ENCODE measurements at places on chromosomes 2 and 18.
A peak's percentile ranks its signal among the peaks of the same experiment; 100 is the strongest.

DNA sequence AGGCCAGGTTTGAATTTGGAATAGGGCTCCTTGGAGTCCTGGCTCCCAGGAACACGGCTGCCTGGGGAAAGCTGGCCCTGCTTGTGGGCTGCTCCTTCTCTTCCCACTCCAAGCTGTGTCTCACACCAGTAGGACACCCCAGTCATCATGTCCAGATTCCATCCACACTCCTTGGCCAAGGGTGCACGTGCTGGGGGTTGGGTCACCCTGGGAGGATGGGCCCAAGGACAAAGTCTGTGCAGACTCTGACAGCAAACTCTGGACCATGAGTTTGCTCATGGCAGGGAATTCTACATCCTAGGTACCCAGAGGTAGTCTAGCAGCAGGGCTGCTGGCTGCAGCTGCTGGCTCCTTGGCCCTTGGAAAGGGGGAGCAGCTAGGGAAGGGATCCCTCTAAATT, 102.4 kb upstream of the EPAS1 start:
- no peak for DNase-seq

GRCh38 chr2:69618362-69618761, 25.2 kb downstream of the AAK1 start:
- DNase-seq, result no peak

DNA sequence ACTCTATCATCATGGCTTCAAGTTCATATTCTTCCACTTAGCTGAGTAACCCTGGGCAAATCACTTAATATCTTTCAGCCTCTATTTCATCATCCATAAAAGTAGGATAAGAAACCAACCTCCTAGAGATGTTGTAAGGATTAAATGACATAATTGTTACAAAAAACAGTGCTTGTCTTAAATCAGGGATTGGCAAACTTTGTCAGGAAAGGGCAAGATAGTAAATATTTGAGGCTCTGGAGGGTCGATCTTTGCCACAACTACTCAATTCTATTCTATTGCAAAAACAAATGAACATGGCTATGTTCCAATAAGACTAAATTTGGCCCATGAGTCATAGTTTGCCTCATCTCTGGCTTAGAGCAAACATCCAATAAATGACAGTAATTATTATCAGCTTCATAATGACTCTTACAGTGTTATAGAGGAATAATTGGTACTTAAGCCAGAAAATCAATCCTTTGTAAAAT, 184.7 kb downstream of the SATB2 start:
- DNase-seq, result no peak

DNA sequence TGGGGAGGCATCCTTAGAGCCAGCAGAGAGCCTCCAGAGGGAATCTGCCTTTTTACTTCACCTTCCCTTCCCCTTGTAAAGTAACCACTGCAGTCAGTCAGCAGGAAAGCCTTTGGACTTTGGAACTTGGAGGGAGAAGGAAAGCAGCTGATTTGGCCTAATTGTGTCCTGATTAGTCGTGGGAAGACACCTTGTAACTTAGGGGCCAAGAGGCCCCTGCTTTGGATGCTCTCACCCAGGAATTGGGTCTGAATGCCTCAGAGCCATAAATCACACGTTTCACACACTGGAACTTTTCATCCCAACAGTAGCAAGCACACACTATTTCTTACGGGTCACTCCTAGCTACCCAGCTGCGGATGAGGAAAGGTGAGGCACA, 81.0 kb upstream of the PPM1B start:
- no peak for DNase-seq

GRCh38 chr2:8583400-8584173, 98.3 kb upstream of the ID2 start:
- DNase-seq, result peak; percentile 24

- DNase-seq, result no peak
Measured at GRCh38 chr2:220001751-220002150, 374.3 kb downstream of the SLC4A3 start.

- no peak for DNase-seq
Measured at GRCh38 chr2:131394147-131394931, 30.4 kb upstream of the RAB6D start.

- DNase-seq, result no peak
Measured at GRCh38 chr18:64183665-64184064, 34.8 kb upstream of the LINC00305 start.

DNA sequence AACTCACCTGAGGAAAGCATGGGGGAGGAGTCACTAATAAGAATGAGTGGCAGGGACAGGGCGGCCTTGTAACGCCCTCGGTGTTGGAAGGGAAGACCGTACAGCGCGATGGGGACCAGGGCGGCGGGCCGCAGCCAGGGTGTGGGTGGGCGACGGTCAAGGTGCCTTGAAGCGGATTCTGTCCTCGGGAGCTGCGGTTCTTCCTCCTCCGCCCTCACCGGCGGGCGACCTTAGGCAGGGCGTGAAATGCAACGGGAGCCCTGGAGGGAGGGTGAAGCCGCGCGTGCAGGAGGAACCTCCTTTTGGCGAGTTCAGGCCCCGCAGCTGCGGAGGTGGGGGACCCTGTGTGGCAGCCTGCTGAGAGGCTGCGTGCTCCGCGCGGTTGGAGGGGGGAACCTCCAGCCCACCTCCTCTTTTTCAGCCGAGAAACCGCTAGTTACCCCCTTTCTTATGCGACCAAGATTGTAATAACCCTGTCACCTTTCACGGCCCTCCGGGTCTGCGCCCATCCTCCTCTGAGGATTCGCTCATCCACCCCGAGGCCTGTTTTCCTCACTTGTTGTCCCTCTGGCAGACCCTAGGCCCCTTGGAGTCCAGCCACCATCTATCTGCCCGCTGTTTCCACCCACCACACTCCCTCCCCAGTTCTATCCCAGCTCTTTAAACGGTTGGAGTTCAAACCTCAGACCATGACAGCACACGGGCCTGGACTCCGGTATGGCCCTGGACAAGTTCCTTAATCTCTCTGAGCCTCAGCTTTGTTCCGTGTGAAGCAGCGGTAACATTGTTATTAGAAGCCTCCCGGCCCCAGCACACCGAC, 823 bp upstream of the RNU2-63P start:
- DNase-seq, result peak; percentile 77

- no peak for DNase-seq
Measured at GRCh38 chr2:102251042-102251848, 60.1 kb upstream of the IL1RL1 start.

DNA sequence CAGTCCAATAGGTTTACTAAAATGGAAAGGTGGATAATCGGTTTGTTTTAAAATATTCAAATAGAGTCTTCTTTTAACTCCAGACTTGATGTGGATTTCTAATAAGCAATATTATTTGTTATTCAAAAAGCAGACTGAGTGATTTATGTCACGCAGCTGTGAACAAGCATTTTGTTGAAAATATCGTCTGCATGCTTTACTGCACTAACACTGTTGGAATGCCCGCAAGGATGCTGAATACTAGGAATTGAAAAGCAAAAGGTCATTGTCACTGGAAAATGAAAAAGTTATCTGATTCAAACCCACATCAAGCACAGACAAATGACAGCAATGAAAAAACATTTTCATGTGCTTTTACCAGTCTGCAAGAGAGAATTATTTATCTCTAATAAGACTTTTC, 31.1 kb downstream of the CHN1 start:
- no peak for DNase-seq

DNA sequence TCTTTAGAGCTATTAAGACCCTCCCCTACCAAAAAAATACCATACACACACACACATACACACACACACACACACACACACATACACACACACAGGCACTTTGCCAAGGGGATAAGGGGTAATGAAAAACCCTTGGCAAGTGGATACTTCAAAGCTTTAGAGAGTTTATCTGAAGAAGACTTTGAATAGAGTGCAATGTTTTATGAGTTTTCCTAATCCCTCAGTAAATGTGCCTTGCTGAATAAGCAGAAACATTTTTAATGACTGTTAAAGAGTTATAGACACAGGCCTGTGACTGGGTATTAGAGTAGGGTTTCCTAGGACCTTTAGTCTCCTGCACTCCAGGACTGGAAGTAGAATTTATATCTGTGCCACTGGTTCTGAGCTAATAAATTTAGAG, 75.5 kb upstream of the CTAGE1 start:
- DNase-seq, result no peak

GRCh38 chr2:180907731-180908130, 72.7 kb upstream of the UBE2E3 start:
- DNase-seq, result no peak

GRCh38 chr2:217231212-217231611, 371.3 kb upstream of the TNP1 start:
- no peak for DNase-seq

DNA sequence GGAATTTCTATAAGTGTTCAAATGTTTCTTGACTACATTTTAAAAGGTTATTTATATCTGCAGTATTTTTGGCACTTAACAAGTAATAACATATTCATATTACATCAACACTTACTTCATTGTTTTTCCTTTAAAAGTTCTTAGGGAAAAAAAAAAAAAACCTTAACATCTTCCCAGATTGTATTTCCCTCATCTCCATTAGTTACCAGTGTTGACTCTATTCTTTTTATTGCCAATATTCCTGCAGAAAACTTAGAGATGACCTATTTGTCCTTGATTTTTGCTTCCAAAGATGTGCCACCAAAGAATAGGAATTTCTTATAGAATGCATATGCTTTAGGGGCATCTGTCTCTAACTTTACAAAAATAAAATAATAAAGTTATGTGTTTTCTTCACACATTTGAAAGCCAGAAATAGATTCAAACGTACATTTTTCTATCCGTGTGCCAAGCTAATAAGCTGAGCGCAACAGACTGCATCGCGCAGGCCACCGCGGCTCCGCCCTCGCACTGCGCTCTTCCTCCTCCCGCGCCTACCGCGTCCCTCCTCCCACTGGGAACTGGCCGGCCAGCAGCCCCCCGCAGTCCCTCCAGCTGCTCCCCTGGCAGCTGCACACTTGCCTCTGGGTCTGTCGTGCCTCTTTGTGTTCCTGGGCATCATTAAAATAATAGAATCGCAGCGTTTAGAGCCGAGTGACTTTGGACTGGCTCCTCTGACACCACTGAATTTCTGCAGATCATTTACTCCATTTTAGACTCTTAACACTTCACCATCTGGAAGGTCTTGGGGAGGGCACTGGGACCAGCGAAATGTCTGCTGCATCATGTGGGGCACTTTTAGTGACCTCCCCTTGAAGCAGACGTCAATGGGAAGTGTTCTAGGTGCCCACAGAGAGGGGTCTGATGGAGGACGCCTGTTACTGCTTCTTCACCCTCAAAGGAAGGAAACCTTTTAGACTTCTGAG, 21.2 kb upstream of the NAB1 start:
- peak; percentile 88 for DNase-seq

- no peak for DNase-seq
Measured at GRCh38 chr18:7824970-7825369, 257.9 kb downstream of the PTPRM start.

- DNase-seq, result no peak
Measured at GRCh38 chr18:36862182-36862581, 33.3 kb downstream of the KIAA1328 start.

- peak; percentile 48 for DNase-seq
Measured at GRCh38 chr2:148979919-148980277, 58.6 kb upstream of the LYPD6B start.

- DNase-seq, result peak; percentile 49
Measured at GRCh38 chr2:170235860-170236679, 58.1 kb downstream of the MYO3B start.

DNA sequence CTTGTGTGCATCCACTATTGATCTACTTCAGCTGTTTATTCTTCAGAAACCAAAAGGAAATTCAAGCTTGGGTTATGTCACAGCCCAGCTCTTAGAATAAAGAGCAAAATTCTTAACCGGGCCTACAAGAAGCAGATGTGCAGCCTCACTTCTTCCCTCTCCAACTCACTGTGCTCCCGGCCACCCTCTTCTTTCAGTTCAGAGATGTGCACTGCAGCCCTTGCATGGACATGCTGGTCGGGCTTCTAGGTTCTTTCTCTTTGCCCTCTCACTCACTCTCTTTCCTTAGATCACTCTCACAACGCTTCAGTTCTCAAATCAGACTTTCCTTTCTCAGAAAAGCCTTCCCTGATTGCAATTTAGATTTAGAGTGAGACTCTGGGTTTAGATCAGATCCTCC, 104.1 kb downstream of the CHN1 start:
- no peak for DNase-seq

GRCh38 chr2:172094294-172095145, 8.2 kb downstream of the DLX2 start:
- no peak for DNase-seq

DNA sequence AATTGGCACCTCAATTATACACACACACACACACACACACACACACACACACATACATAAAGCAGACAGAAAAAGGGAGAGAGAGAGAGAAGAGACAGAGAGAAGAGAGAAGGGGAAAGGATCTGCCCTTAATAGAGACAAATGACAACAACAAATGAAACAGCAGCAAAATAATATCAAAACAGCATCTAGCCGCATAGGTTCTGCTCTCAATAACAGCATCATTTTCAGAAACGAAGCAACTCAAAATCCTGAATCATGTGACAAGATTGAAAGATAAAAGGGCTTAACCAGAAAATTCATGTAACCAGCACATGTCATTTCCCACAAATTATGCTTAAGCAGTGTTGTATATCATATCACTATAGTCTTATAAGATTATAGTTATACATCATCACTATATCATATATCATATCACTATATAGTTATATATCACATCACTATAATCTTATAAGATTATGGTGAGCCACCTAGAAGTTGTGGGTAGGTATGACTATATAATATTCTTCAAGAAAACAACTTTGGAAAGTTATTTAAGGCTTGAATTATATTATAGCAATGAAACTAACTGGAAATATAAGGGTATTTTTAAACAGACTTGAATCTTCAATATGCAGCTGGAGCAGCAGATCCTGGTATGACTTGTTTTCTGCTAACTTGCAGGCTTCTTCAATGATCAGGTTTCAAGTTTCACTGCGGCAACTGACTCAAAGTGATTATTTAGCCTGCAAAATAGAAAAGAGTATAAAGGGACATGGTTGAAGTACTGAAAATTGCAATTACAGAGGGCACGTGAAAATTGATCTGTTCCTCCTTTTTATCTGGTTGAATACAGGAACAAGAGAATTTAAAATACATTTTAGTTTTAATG, 16.1 kb upstream of the VPS54 start:
- DNase-seq, result no peak
